Activated T-helper 2 cell treated with anti-CD3 and anti-CD28 coated beads, Interferon-gamma antibody, Interleukin-2, Interleukin-4, amounts not matched to agents 10 μg/mL and 5 μg/mL and 100 μg/mL, durations not matched to agents 14 hours and 24 hours and 36 hours (primary cell): ENCODE measurements at places on chromosomes 2 and 18. TPM values are rescaled to one million over a fixed set of nuclear protein-coding genes. Genes with fewer than 3 reads are reported as not detected.

TXNDC2 gene
- total RNA-seq = 0.21 and 0.39 TPM in 2 replicates

TCF23 gene
- total RNA-seq = not detected in 2 replicates

TUBA4B gene
- total RNA-seq = not detected in 2 replicates

UGT1A10 gene
- total RNA-seq = not detected in 2 replicates

- no peak for DNase-seq
Observed at GRCh38 chr2:165627470-165627869, 158.0 kb downstream of the CSRNP3 start.

DNA sequence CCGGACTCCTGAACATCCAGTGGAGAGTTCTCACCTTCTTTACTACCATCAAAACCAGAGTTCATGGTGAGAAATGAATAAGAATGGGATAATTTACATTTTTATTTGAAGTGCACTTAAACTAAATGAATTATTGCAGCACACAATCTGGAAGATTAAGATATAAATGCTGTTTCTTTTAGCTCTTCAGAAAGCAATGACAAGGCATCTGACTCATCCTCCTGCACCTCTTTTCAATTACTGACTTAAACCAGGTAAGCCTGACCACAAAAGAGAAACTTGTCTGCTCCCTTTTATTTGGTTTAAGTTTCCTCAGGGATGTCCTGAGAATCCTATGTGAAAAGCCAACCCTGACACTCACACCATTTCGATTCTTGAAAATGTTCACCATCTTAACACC lies 720 bp upstream of the DSC2 start:
- no peak for DNase-seq

DNA sequence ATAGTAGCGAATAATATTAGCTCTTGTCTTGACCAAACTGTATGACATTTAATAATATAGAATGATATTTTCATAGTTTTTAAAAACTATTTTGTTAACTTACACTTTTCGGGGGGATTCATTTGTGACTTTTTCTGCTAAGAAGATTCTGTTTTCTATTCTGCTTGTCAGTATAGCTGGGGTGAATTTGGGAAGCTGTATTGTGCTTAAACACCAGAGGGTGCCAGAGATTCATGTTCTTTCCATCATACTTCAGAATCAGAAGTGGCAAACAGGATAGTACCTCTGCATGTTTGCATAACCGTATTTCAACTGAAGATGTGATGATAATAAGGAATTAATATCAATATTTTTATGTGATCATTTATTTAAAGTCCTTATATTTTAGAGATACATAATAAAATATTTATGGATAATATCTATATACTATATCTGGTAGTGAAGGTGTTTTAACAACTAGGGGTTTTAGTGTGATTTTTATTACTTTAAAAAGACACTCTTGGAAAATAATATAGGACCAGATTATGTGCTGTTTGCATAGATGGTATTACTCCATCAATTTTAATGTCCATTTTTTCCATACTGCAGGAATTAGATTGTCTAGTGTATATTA lies 81.0 kb downstream of the TAF4B start:
- no peak for DNase-seq

- DNase-seq = no peak
Observed at GRCh38 chr2:118693287-118693822, 154.1 kb downstream of the EN1 start.

DNA sequence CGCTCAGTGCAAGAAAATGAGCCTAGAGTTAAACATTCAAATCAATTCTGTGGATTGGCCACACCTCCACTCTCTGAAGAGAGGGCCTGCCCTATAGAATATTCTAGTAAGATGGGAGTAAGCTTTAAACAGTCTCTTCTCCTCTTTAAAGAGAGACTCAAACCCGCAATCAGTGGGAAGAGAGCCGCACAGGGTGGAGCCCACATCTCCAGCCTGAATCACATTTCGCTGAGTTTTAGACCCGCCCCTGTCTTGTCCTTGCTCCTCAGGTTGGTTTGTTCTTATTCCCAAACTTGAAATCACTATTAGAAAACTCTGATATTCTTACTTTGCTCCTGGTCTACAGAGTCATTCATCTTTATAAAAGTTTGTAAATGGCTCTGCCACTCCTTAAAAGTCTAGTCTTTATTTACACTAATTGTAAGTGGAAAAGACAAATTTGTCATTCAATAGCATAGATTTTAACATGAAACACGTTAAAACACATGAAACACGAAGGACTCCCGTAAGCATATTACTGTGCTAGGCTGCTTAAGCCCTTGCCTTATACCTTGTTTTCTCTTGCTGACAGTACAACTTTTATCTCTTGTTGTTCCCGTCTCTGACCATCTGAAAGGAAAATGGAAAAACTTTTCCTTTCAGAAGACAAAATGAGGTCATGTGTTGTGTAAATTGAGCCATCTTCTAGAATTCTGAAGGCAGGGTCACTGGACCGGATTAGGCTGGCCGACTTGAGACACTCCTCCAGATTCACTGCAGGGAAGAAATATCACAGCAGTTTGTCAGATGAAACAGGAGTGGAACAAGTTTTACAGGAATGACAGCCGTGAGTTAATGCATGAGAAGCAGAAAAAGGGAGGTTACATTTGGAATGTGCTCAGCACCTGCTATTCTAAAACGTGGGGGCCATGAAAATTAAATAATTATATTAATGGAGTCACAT lies 5.6 kb downstream of the DSC1 start:
- DNase-seq = no peak

DNA sequence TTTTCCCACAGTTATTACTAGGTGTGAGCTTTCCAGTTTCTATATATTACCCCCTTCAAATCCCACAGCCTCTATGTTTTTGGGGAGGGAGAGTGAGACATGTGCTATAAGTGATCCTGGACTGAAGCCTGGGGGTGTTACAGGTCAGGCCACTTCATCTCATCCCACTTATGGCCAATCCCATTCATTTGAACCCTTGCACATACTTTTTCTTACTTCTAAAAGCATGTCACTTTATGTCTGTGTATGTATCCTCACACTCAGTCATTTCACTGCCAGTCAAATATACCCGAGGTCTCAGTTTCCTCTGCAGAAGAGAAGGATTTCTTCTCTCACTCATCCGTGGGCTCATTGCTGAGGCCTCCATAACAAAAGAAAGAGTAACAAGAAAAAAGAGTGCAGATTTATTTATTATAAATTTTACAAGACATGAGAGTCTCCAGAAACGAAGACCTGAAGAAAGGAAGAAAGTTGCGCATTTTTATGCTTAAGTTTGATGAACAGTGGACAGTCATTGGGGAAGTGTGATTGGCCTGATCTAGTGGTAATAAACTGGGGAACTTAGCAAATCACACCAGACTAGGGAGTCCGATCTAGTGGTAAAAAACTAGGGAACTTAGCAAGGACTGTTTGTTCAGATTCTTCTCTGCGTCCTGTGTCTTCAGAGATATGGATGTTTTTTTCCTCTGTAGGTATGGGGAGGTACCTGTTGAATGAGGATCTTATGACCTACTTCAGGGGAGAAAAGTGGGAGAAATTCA lies 52.1 kb downstream of the ICOS start:
- no peak for DNase-seq

DNA sequence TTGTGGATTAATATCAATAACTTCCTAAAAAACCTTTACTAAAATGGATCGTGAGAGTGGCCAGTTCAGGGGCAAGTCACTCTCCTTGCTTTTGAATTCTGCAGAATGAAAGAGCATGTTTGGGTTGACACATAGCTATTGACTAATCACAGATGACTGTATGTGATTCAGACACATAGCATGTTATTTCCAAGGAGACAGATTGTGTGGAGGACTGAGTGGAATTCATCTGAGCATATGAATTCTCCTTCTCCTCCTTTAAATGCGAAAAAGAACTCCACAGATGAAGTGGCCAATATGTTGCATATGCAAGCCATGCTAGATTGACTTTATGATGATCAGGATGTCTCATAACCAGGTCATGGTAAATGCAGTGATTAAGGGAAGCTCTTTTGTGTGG lies 249.4 kb upstream of the FAM98A start:
- DNase-seq = no peak

- no peak for DNase-seq
Observed at GRCh38 chr18:72612894-72613533, 68.9 kb upstream of the CBLN2 start.
